CD4-positive, alpha-beta T cell treated with Interleukin-6 for 4 hours (primary cell): ENCODE measurements at places on chromosomes 2 and 18.
A peak's percentile ranks its signal among the peaks of the same experiment; 100 is the strongest.

GRCh38 chr2:43178602-43179542, 47.5 kb downstream of the ZFP36L2 start:
- DNase-seq, result peak; percentile 73

DNA sequence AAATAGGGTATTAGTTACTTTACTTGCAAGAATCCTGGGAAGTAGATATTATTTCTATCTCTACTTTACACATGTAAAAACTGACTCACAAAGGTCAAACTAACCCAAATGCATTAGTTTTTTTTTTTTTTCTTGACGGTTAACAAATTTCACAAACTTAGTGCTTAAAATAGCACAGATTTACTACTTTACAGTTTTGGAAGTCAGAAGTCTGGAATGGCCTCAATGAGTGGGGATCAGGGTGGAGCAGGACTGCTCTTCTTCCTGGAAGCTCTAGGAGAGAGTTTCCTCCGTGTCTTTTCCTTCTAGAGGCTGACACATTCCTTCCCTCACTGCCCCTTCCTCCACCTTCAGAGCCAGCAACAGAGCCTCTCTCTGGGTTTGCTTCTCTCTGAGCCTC, 117.2 kb downstream of the COL6A3 start:
- DNase-seq, result no peak

DNA sequence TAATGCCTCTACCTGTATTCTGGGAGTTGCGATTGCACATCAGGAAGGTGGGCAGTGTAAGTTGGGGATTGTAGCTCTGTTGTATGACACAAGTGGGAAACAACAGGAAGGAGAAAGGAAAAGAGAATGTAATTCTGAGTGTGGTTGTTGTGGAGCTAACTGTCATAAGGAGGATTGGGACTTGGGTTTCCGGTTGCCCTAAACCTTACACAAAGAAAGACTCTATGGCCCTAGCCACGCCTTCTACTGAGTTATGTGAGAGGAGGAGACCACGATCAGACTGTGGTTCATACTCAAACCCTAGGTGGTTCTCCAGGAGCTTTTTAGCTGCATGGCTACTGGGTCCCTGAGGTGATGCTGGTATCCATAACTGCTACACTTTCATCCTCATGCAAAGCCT, 86.5 kb downstream of the TANC1 start:
- DNase-seq, result no peak

- DNase-seq, result no peak
Measured at GRCh38 chr18:79949697-79950487, 1.6 kb downstream of the SLC66A2 start.

DNA sequence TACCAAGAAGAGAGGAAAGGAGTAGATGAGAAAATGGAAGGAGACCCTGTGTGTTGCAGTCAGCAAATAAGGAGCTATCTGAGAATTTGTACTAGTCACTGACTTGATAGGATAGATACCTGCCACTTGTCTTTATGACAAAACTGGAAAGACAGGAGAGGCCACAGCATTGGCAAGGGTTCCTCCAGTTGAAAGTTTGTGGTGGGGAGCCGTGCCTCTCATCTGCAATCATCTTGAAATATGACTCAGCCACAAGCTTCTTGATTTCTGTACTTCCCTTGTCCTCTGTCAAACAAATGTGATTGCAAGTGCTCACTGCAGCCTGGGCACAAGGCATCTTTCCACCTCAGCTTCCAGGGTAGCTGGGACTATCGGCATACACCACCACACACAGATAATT, 99.1 kb downstream of the GREB1L start:
- no peak for DNase-seq

DNA sequence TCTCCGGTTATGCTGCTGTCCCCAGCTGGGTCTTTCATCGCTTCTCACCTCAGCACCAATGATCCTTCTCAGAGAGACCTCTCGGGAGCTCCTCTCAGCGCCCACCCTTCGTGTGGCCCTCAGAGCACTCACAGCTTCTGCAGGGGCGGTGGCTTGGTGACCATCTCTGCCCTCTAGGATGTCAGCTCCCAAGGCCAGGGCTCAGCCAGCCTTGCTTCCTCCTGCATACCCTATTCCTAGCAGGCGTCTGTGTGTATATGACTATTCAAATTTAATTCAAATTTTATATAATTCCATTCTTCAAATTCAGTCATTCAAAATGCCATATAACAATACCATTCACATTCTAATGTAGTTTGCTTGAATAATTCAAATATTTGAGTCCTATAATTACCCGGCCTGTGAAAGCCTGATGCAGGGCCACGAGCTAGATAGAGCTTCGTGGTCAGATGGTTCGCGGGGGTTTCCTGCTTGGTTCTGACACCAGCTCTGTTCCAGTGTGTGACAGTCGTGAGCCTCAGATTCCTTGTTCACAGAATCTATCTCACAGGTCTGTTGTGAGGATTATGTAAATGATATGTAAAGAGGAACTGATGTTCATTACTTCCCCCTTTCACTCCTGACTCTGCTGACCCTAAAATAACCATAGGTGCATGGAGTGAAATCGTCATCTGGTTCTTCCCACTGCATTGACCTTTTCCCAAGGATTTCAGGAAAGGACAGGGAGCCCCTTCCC, 94.0 kb upstream of the CNGA3 start:
- DNase-seq, result no peak

DNA sequence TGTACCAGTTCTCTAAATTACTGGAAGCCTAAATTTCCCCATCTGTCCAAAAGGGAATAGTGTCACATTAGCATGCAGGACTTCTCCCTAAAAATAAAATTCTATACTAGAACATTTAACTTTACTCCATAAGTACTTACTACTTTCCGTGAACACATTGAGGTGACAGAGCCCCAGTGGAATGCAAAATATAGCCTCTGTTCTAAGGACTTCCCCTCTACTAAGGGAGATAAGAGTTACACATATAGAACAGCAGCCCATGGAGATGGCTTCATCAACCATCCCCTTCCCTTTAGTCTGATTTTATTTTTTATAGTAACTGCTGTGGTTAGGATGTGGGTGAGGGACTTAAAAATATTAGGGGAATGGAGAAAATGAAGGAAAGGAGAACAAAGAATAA, 68.9 kb upstream of the STPG4 start:
- DNase-seq, result no peak

GRCh38 chr2:104746299-104746698, 107.6 kb upstream of the POU3F3 start:
- no peak for DNase-seq

DNA sequence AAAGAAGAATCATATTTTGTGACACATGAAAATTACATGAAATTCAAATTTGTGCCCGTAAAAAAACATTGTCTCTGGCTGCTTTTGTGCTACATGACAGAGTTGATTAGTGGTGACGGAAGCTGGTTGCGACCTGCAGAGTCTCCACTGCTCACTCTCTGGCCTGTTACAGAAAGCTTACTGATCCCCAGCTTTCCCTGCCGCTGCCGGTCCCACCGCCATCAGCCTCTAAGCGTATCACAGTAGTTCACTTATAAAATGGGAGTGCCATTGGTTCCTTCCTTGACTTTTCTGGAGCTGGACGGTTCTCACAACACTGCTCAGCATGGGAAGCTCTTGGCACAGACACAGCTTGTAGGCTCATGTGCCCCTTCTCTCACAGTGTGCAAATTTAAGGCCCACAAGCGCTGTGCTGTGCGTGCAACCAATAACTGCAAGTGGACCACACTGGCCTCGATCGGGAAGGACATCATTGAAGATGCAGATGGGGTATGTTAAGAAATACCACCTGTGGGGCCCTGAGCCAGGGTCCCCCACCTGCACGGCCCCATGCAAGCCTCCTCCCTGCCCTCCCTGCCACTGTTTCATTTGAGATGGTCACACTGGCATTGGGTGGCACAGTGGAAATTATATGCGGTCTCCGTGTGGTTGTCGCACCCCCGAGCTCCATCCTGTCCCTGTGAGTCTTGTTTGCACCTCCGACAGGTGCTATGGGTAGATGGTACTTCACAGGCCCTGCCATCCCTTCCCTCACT, 81.3 kb downstream of the DGKD start:
- DNase-seq, result no peak

DNA sequence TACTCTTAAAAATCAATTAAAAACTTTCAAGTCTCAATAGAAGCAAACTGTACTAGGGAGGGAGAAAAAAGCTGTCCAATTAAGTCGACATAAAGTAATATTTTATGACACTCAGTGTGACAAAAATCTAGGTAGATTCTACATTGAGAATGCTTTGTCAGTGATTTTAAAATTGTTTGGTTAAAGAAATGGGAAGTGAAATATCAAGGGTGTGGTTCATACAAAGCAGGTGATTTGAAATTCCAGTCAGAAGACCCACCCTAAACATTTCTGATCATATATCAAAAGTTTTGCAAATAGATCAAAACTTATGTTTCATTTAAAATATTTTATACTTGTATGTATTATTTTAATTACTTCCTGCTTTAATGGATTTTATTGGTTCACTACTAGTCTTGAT, 338.9 kb upstream of the DCC start:
- DNase-seq, result no peak

DNA sequence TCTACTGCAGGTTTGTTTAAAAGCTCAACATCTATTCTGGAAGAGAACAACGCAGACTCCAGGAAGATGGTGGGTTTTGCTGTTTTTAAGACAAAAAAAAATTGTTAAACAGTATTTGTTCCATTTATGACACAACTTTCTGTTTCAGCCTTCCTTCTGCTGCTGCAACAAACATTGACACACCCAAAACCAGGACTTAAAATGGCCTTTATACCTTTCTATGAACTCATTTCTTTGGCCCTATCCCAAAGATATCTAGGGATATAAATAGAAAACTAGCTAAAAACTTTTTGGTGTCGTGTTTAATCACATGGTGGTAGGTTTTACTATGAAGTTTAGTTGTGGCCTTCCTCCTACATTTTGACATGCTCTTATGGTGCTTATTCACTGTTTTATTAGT, 964 bp upstream of the GALNT3 start:
- DNase-seq, result no peak

- no peak for DNase-seq
Measured at GRCh38 chr18:52816121-52816520, 476.1 kb downstream of the DCC start.

GRCh38 chr18:35139517-35139916, 98.3 kb downstream of the MAPRE2 start:
- no peak for DNase-seq

- DNase-seq, result no peak
Measured at GRCh38 chr2:232951891-232952290, 61.2 kb downstream of the NGEF start.

DNA sequence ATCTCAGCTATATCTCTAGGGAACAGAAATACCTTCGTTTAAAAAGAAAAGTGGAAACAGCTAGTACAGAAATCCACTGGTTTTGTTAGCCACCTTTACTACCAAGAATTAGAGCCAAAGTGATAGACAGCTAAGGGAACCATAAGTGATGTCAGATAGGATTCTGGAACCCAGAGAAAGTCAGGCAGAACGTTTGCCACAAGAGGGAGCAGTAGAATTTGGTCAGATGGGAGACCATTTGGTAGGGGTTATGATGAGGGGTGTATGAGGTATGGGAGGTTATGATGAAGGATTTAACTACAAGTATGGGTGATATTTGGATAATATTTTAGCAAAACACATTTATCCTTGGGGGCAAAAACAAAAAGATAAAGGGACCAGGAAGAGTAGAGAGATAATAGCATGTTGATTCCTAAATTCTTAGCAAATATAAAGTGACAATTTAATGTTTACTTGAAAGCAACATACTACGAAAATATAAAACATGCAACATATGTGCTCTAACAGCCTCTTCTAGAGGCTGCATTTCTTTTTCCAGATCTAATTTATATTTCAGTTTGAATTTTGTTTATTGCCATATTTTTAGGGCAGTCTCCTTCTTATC, 3.3 kb downstream of the SLC8A1 start:
- DNase-seq, result no peak

DNA sequence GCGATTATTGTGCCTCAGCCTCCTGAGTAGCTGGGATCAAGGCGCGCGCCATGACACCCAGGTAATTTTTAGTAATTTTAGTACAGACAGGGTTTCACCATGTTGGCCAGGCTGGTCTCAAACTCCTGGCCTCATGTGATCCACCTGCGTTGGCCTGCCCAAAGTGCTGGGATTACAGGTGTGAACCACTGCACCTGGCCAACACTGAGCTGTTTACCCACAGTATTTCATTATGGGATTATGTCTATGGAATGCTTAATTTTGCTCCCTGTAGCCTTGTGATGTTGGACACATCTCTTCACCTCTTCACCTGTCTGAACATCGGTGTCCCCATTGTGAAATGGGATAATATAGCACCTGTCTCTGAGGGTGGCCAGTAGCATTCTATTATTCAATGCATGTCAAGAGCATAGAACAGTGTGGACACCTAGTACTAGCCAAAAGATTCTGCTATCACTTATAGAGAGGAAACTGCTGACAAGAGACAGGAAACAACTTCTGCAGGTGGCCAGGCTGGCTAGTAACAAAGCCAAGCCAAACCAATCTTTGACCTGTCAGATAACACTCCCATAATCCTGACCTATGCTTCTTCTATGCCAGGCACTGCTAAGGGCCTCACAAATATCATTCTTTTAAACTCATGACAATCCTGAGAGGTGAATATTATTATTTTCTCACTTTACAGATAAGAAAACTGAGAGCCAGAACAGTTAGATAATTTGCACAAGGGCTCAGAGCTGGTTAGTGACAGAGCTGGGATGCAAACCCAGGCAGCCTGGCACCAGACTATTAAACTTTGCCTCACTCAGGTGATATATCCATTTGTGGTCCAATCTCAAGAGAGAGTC, 29.4 kb upstream of the REEP1 start:
- no peak for DNase-seq

DNA sequence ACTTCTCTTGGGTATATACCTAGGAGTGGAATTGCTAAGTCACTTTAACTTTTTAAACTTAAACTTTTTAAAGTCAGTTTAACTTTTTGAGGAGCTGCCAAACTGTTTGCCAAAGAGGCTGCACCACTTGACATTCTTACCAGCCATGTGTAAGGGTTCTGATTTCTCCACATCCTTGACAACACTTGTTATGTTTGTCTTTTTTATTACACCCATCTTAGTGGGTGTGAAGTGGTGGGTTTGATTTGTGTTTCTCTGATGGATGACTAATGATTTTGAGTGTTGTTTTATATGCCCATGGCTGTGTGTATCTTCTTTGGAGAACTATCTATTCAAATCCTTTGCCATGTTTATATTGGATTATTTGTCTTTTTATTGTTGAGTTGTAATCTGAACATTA, 13.6 kb downstream of the ASAP2 start:
- DNase-seq, result no peak

DNA sequence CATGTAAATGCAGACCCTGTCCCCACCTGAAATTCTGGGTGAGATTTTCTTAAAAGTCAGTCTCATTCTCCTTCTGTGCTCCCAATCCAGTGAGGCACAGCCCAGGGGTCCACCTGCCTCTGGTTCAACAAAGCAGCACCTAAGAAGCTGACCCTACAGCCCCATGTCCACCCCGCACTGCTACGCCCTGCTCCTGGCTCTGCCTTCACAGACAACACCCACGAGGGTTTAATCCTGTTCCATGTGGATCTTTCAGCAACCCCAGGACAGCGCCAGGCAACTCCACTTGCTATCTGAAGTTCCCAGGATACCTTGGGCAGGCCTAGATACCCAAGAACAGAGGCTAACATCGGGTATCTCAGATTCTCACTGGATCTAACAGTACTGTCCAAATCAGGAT, 44.9 kb downstream of the HDLBP start:
- no peak for DNase-seq

GRCh38 chr2:37154785-37155184, 2.0 kb downstream of the EIF2AK2 start:
- no peak for DNase-seq
